CD4-positive, alpha-beta T cell treated with Interleukin-2 at 100 ng/mL for 4 hours (primary cell): ENCODE measurements at places on chromosomes 7 and 10.
A peak's percentile ranks its signal among the peaks of the same experiment; 100 is the strongest.

DNA sequence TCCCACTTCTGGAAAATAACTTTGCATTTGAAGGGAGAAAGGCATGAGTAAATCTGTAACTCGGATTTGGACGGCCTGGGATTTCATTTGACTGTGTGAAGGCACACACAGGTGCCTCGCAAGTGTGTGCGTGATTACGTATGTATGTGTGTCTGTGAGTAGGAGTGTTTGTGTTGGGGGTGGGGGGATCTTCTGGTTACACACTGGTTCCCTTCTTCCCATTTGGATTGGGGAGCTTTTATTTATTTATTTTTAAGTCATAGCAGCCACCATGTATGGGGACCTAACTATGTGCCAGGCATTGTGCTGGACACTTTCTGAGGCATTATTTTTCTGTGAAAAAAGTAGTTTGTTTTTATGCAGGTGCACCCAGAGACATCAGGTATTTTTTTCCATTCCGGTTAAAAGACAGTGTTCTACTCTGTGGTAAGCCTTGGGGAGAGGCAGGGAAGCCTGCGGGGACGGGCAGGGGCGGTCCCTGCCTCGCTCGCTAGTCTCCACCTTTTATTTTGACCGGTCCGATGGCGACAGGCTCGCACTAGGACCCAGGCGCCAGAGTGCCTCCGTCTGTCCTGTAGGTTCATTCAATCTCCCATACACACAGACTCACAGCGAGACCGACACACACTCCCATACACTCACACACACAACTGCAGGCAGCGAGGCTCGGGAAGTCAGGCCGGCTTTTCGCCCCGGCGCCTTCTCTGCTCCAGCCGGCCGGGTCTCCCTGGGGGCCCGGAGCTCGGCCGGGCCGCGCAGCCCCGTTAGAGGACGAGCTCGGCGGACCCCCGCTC, at the start of gene MXI1:
Gene MXI1, plus strand, starts transcription at position 595 of the 794 bp plus-strand sequence. CDS start 204 bp downstream, outside the sequence.
- peak; percentile 53 for DNase-seq

- DNase-seq: no peak
These were observed 63.5 kb downstream of the HIPK2 start for GRCh38 chr7:139714163-139714901.

GRCh38 chr10:63456437-63457210, 9.2 kb downstream of the JMJD1C start:
- no peak for DNase-seq

GRCh38 chr7:3151784-3152183, 108.1 kb upstream of the CARD11 start:
- DNase-seq: no peak

GRCh38 chr10:36446881-36447280, 678.5 kb upstream of the ANKRD30A start:
- DNase-seq: no peak

DNA sequence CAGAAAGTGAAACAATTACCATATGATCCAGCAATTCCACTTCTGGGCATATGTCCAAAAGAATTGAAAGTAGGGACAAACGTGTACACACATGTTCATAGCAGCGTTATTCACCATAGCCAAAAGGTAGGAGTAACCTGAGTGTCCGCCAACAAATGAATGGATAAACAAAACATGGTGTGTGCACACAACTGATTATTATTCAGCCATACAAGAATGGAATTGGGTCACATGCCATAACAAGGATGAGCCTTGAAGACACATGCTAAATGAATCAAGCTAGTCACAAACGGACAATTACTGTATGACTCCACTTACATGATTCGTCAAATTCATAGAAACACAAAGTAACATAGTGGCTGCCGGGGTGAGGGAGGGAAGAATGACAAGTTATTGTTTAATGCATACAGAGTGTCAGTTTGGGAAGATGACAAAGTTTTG, 4.1 kb upstream of the OIT3 start:
- DNase-seq: no peak
